CD4-positive, alpha-beta T cell treated with Interleukin-17A for 4 hours (primary cell): ENCODE measurements at places on chromosomes 5 and 9.

DNA sequence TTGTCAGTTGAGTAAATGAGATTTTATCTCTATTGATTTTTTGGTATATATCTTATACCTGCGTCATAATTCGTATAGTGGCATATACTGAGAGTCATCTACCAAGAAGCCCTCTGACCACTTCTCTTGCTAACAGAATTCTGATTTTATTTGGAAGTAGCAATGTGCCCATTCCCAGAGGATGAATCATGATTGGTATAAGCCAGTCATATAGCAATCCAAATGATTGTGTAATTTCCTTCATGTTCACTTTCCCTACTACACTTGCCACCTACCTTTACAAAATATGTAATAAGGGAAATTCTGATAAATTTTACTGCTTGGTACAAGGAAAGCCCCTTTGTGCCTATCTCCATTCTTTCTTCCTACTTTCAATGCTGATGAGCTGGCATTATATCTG, 16.1 kb upstream of the ZNF462 start:
- no peak for DNase-seq

DNA sequence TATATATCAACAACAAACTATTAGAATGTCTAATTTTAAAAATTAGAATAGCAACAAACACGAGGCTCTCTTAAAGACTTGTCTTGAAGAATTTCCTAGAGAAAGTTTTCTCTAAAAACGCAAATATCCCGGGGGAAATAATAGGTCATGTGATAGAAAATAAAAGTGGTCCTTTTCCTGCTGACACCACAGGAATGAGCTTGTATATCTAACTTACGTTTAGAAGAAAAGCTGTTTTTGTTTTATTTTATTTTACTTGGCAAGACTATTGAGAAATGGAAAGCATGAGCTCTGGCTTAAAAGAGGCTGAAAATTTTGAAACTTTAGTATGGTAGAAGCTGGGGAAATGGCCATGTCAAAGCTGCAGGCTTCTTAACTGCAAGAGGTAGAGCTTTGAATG, 465.0 kb downstream of the AGTPBP1 start:
- no peak for DNase-seq

- DNase-seq, result no peak
These were observed 5.3 kb downstream of the BARX1 start for GRCh38 chr9:93949694-93950449.

DNA sequence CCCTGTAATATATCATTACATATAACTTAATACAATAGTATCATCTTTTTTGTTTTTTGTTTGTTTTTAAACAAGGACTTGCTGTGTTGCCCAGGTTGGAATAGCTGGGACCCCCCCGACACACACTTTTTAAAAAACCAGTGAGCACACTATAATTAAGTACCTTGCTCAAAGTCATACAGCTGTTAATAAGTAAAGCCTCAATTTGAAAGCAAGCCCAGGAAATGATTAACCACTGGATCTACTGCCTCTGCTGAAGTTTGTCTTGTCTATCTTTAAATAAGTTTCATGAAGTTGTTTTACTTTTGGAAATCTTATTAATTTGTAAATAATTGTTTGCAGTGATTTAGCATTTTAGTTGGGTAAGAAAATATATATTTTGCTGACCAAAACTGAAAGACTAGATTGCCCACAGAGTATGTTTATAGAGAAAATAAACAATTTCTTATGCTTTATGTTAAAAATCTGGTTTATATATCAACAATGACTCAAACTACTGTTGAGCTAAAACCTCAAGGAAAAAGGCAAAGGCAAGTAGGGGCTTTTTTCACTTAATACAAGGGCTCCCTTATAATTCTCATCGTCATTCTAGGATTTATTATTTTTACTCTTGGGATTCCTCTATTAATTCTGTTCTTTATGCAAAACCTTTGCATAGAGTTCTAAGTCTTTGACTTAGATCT, 5.8 kb upstream of the CARNMT1 start:
- no peak for DNase-seq

DNA sequence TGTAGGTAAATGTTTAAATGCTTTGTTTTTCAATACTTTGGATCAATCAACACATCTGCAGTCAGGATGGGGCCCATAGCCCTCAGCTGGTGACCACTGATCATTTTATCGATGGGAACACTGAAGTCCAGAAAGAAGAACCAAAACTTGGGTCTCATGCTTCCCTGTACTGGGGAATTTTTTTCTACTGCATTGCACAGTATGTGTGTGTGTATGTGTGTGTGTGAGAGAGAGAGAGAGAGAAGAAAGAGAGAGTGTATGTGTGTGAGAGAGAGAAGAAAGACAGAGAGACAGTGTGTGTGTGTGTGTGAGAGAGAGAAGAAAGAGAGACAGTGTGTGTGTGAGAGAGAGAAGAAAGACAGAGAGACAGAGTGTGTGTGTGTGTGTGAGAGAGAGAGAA, 202.9 kb upstream of the MSX2 start:
- DNase-seq, result no peak

DNA sequence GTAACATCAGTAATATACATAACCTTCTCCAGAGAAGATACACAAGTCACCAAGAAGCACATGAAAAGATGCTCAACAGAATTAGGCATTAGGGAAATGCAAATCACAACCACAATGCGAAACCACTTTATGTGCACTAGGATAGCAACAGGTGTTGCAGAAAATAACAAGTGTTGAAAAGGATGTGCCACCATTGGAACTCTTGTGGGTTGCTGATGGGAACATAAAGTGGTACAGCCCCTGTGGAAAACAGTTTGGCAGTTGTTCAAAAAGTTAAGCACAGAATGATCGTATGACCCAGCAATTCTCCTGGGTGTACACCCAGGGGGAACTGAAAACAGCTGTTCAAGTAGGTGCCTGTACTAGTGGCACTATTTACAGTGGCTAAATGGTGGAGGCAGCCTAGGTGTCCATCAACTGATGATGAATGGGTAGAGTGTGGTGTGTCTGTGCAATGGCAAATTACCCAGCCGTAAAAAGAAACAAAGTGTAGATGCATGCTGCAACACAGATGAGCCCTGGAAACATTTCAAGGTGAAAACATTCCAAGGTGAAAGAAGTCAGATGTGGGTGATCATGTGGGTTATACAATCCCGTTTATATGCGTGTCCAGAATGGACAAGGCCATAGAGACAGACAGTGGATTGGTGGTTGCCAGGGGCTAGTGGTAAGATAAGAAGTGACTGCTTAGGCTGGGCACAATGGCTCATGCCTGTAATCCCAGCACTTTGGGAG, 27.2 kb downstream of the CCDC69 start:
- no peak for DNase-seq

GRCh38 chr9:13769641-13770040, 490.1 kb upstream of the MPDZ start:
- DNase-seq, result no peak

- peak; percentile 10 for DNase-seq
These were observed 47.9 kb downstream of the COL5A1 start for GRCh38 chr9:134689321-134690181.

DNA sequence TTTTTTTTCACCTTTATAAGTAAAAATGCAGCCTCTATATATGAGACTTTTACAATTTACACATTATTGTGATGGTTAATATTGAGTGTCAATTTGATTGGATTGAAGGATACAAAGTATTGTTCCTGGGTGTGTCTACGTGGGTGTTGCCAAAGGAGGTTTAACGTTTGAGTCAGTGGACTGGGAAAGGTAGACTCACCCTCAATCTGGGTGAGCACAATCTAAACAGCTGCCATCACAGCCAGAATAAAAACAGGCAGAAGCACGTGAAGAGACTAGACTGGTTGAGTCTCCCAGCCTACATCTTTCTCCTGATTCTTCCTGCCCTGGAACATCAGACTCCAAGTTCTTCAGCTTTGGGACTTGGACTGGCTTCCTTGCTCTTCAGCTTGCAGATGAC, 132.8 kb upstream of the DPYSL3 start:
- no peak for DNase-seq

- no peak for DNase-seq
These were observed 64.3 kb downstream of the GLDC start for GRCh38 chr9:6581253-6581652.

DNA sequence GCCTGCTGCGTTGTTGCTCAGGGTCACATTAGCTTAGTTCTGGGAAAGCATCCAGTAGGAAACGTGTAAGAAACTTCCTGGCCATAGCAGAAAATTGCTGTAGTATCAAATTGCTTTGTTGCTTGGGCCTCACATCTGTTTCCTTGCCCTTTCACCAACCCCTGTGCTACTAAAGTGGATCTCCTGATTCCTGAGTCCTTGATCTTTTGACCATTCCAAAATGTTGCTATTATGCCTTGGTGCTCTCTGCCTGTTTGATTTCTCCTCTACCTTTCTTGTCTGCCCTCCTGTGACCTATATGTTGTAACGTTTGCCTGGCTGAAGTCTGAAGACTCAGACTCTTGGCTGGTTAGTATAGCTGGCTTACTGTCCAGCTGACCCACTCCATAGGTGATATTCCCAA, 350.5 kb downstream of the ADGRV1 start:
- no peak for DNase-seq

- no peak for DNase-seq
These were observed 326.5 kb downstream of the SH3GL2 start for GRCh38 chr9:17905366-17905765.

GRCh38 chr9:103899866-103900265, 194.2 kb upstream of the SMC2 start:
- DNase-seq, result no peak

GRCh38 chr9:27351438-27351837, 54.5 kb upstream of the EQTN start:
- no peak for DNase-seq

GRCh38 chr5:78985725-78986223, 664 bp upstream of the ARSB start:
- DNase-seq, result peak; percentile 44

DNA sequence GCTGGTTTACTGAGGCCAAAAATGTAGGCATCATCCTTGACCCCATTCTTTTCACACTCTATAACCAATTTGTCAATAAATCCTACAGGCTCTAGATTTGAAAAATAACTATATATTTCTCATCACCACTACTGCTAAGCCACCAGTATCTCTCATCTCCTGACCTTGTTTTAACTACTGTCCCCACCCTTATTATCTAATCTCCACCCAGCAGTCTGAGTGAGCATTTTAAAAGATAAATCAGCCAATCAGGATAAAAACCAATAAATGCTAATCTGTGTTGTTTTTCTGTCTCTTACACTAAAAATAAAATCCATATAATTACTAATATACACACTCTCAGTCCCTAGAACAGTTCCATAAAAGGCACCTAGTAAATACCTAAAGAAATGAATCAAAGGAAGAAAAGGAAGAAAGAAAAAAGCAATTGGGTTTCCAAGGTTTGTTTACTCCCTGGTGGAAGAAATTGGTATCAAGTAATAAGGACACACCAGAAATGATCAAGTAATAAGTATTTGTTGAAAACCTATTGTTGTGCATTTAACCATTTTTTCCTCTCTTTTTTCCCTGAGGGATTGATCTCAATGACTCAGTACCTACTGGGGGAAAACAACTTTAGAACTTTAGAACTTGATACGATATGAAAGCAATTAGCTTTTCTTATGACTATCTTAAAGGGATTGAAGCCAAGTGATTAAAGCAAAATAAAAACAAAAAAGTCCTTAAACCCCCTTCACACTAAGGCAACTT, 19.3 kb downstream of the MRPS27 start:
- DNase-seq, result no peak

GRCh38 chr5:10293907-10294662, 13.6 kb downstream of the CMBL start:
- no peak for DNase-seq

DNA sequence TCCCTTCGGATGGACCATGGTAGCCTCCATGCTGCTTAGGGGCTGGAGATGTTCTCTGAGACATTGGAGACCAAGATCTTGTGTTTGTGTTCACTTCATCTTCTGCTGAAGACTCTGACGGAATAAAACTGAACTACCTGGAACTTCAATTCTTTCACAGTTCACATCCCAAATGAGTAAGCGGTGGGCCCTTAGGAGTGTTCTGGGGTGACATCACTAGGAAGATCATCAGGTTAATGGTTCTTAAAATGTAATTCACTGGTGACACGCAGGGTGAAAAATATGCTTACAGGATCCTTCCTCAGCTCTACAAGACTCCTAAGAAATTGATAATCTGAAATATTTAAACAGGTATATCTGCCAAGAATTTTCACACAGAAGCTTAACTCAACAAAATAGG, 561.5 kb downstream of the SEMA5A start:
- no peak for DNase-seq

DNA sequence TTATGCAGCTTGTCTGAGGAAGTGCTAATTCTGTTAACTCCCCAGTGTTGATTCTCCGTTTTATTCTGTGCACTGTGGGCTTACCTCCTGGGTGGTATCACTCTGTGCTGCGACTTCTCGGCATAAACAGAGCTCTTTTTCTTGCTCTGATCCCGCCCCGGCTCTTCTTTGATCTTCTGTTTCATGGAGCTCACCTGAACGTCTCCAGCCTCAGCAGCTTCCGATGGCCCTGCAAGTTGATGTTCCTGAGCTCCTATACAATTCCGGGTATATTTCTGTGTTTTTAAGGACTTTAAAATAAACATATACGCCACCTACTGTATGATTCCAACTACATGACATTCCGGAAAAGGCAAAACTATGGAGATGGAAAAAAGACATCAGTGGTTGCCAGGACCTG, 110.8 kb downstream of the TENT4A start:
- no peak for DNase-seq

- DNase-seq, result no peak
These were observed 47.7 kb downstream of the CERT1 start for GRCh38 chr5:75463726-75464125.

GRCh38 chr9:124757616-124758015, 13.5 kb downstream of the NR6A1 start:
- DNase-seq, result no peak

DNA sequence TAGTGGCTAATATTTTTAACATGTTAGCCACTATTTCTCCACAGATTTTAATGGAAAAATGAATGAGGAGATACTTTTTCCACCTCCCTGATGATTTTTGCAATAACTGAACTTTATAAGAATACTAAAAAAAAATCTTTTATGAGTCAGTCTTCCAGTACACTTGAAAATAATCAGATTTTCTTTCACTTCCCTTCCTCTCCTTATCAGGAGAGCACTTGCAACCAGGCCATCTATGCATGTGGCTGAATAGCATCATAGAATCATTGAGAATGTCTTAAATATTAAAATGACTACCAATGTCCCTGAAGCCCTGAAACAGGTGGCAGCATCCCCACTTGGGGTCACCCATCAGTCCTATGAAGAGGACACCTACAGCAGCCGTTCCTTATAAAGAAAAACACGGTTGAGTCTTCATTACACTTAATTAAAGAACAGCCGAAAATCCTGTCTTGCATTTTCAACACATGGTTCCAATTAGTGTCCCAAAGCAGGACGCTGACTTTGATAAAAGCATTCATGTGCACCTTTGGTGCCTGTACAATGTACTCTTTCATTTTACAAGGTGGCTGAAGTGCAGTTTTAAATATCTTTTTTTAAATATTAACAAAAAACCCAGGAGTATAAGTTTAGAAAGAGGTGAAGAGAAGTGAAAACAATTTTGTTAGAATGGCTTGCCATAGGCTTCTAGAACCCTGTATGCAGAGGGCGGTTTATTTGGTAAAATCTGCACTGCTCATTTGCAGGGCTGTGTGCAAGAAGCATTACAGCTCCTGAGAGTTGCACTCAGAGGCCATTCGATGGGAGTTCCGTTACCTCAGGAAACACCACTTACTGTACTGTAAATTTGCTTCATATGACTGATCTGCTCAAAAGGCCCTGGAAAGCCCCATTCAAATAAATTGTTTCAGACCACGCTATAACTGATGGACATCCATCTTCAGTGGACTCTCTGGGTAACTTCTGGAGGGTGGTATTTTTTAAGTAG, 106.9 kb upstream of the VCAN start:
- no peak for DNase-seq

- no peak for DNase-seq
These were observed 570.0 kb upstream of the ZNF608 start for GRCh38 chr5:125316391-125316790.

GRCh38 chr9:128986671-128987070, 39.2 kb downstream of the NUP188 start:
- no peak for DNase-seq
